ENCODE measurements at places on chromosomes 7 and 10.

DNA sequence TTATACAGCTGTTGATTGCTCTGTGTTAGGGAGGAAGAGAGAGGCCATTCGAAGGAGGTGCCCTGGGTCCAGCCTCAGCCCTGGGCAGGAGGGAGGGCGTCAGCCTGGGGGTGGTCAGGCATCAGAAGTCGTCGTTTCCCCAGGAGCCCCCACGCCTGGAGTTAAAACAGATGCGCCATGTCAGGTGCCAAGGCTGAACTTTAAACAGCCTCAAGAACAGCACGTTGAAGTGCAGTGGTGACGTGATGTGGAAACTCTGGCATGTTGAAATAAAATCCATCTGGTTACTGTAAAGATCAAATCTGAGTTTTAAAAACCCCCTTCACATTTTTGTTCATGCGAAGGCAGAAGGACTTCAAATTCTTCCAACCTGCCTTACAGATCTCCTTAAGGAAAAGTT lies 128.4 kb upstream of the PPP2R2D start:
- DNase-seq = no peak

GRCh38 chr7:139109188-139109982 lies at the start of gene ZC3HAV1:
TSS of gene ZC3HAV1 (minus strand) at chr7:139109720. CDS start at chr7:139109331, 389 bp downstream.
- DNase-seq = peak; percentile 68

DNA sequence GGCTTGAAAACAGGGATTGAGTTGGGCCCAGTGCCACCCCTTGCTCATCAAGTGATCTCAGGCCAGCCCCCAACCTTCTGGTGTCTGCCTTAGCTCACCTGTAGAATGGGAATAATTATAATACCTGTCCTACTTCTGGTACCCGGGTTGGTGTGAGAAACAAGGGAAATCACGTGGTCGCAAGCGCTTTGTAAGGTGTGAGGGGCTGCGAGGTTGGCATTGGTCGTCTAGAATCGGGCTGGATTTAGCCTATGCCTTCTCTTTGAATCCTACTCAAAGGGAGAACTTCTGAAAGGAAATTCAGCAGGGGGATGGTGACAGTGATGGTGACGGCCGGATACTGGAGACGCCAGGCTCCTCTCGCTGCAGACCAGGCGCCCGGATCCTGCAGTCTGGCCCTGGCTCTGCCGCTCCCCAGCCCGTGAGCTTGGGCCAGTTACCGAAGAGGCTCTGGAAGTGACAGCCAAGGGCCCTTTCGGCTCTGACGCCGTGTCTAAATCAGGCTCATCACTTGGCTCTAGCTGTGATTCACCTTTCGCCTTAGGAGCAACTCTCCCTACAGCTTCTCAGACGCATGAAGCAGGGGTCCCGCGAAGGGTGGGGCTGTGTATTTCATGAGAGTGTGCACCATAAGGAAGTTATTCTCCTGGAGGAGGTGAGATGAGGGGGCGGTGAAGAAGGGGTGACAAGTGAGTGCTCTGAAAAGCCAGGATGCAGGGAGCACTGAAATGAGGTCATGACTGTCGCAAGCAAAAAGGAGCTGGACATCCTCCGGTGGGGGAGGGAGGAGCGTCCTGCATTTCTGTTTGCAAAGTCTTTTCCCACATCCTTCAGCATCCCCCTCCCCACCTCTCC lies 4.0 kb upstream of the CREB5 start:
- no peak for DNase-seq

- no peak for DNase-seq
Observed at GRCh38 chr10:50152792-50153272, 85.1 kb downstream of the WASHC2A start.

GRCh38 chr10:21372651-21373410 lies 152.7 kb downstream of the SKIDA1 start:
- DNase-seq = no peak

GRCh38 chr7:69873512-69873911 lies 275.2 kb downstream of the AUTS2 start:
- no peak for DNase-seq

GRCh38 chr10:81872206-81872862 lies 2.7 kb upstream of the NRG3 start:
- DNase-seq = no peak

DNA sequence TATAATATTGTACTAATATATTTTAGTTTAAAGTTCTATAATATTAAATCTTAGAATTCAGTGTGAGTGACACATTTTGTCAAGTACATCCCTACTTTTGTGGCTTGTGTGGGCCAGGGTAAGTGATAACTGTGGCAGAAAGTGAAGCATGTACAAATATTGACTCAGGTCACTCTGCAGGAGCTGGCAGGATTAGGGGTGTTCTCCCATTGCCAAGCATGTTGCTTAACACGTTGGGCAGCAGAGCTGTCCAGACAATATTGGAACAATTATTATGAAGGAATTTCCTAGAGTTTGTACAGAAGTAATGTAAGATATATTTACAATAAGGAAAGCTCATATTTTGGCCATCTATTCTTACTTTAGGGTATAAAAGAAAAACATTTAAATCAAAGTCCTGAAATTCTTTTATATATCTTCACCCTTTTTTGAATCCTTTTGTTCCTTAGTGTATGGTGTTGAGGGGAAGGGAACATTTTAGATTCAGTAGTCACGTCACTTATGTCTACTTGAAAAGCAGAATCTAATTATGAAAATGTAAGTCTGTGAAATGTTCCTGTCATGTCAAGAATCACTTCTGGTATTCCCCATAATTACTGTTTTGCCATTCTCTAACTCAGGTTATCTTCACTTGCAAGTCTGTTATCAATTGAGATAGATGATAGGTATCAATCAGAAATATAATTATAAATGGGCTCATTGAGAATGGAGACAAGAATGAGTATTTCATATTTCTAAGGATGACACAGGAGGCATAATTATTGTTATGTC lies 4.0 kb downstream of the HDAC9 start:
- no peak for DNase-seq

GRCh38 chr7:102303669-102304422 lies 17.2 kb downstream of the SH2B2 start:
- DNase-seq = no peak

- no peak for DNase-seq
Observed at GRCh38 chr7:41053820-41054219, 649.1 kb downstream of the INHBA start.

DNA sequence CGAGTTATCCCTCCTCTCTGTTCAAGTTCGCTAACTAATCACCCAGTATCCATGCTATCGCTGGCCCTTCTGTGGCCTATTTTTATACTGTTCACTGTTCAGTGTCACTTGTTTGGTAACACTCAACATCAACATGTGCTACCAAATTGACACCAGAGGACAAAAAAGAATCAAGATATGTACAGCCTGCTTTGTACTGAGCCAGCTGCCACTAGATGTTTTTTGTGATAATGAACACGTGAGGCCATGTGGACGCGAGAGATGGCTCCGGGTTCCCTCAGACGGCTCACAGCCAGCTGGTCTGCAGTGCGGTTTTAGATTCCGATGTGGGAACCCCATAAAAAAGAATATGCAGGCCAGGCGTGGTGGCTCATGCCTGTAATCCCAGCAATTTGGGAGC lies 21.2 kb downstream of the CAV1 start:
- no peak for DNase-seq

GRCh38 chr10:100022403-100022802 lies 12.7 kb upstream of the DNMBP start:
- DNase-seq = no peak

- no peak for DNase-seq
Observed at GRCh38 chr7:38007096-38007495, 86.7 kb downstream of the EPDR1 start.

- no peak for DNase-seq
Observed at GRCh38 chr10:7027237-7027912, 383.5 kb downstream of the SFMBT2 start.

DNA sequence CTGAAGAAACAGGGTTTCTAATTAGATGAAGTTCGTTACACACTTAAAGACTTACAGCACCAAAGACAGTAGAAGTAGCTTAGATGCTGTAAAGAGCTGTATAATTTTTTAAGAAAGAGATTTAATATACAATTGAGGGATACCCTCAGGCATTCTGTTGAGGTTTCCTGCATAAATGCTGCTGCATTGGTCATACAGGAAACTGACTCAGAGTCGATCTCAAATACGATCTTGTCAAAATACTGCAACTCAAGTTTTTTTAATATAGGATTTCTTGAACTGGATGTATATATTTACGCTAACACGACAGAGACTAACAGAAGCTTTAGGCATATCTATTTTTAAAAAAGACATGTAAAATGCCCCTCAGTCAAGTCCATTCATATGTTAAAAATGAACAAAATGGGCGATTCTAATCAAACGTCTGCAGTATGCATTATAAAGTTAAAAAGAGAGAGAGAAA lies 2.4 kb upstream of the ARID5B start:
- no peak for DNase-seq

DNA sequence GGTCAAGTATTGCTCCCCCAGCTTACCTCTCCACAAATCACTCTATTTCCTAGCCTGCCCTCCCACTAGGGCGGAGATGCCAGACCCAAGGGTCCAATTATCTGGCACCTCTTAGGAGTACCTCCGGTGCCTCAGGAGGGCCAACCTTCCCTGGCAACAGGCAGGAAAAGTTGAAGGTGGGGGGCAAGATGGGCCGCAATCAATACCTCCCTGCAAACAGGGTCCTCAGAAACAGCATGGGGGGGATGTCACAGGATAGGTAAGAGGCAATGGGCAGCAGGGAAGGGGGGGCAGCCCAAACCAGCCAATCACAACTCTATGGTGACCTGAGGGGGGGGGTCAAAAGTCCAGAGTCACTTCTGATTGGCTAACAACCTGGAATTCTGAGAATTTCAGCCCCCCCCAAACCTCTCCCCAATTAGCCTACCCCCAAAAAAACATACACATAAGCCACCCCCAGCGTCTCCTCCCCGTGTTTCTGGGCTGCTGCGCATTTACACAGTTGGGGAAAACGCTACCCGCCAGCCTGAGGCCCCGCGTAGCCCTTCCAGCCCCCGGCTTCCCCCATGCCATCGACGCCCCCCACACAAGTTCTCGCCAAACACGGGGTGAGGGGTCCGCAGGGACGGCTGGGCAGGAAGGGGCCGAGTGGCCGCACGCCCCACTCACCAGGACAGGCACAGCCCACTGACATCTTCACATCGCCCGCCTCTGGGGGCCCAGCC lies 589 bp downstream of the LDB1 start:
- no peak for DNase-seq

DNA sequence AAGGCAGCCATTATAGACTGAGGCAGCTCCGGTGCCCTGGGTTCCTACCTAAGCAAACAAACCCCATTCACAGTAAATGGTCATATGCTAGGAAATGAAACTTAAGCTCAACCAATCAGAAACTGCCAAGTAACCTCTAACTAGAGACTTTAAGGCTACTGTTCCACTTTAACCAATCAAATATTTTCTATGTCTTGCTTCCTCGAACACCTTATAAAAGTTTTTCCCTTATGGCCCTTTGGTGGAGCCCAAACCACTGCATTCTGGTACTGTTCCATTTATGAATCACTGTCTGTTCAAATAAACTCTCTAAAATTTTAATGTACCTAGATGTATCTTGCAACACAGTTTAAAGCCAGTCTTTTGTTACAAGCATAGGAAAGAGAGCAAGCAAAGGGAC lies 361.1 kb downstream of the HGF start:
- DNase-seq = no peak

DNA sequence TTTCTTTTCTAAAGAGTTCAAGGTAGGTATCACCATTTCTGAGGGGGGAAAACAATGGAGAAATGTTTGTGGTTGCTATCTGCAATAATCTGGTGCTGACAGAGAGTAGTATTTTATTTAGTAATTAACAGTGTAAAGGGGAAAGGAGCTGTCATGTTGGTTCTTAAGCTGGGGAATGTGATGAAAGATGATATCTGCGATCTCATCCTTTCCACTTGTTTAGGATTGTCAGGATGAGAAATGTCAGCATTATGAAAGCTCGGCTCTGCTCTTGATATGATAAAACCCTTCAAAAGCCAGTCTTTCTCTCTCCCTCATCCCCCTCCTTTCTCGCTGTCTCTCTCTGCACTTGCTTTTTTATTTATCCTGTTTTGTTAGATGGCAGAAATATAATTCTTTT lies 106.1 kb downstream of the POU6F2 start:
- DNase-seq = no peak

- DNase-seq = no peak
Observed at GRCh38 chr10:132665946-132666704, 119.8 kb downstream of the NKX6-2 start.

GRCh38 chr7:80311313-80311712 lies 176.7 kb downstream of the GNAI1 start:
- no peak for DNase-seq

GRCh38 chr10:124436191-124436638 lies 13.6 kb downstream of the NKX1-2 start:
- DNase-seq = no peak

- no peak for DNase-seq
Observed at GRCh38 chr10:51711519-51711891, 12.1 kb upstream of the CSTF2T start.

DNA sequence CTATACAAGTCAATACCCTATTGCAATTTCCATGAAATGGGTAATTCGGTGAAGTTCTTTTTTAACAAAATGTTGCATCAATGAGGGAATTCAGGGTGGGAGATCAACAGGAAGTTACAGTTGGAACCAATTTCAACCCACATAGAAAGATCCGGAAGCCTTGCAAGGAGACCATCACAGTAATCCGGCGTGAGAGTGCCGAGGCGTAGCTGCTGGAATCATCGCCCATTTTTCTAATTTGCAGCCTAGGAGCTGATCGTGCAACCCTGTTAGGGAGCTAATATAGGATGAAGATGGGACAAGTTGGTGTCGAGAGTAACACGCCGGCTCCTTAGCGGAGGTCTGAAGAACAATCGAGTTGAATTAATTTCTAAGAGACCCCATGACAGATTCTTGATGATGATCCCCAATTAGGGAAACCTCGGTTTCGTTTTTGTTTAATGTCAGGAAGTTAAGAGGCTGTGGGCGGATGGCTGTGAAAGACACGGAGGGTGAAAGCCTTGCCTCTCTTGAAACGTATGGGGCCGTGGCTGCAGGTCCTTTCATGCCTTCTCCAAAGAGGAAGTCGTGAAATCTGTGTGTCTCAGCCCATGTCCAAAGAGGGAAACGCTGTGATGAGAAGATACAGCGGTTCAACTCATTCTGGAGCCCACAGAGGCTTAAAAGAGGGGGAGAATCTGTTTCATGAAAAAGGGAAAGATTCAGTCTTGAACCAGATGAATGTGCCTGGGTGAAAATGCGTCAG lies 51.2 kb upstream of the CARD11 start:
- peak; percentile 71 for DNase-seq

- DNase-seq = no peak
Observed at GRCh38 chr7:72042855-72043254, 369.3 kb downstream of the CALN1 start.

GRCh38 chr10:21885940-21886339 lies 117.6 kb downstream of the DNAJC1 start:
- DNase-seq = no peak

- DNase-seq = no peak
Observed at GRCh38 chr7:55052081-55052480, 33.3 kb downstream of the EGFR start.

DNA sequence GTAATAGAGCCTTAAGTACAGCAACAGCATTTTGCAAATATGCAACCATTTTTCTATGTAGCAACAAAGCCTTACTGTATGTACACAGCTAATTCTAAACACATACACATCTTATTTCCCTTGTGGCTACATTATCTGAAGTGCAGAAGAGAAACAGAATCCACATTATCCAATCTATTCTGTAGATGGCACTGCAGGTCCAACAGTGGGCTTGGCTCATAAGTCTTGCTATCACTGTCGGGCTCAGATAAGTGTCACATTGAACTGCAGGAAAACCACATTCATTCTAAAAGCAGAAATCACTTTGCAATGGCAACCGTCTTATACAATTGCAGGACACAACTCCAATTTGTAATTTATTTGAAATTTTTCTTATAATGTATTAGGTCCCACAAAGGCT lies 109.8 kb upstream of the NOBOX start:
- no peak for DNase-seq

Measured in stimulated activated effector memory CD8-positive, alpha-beta T cell treated with anti-CD3 and anti-CD28 coated beads, Interleukin-12 subunit alpha, Interleukin-12 subunit beta, amount 100 ng/mL, for 72 hours (primary cell).